ENCODE measurements at places on chromosomes 12 and 14.

DNA sequence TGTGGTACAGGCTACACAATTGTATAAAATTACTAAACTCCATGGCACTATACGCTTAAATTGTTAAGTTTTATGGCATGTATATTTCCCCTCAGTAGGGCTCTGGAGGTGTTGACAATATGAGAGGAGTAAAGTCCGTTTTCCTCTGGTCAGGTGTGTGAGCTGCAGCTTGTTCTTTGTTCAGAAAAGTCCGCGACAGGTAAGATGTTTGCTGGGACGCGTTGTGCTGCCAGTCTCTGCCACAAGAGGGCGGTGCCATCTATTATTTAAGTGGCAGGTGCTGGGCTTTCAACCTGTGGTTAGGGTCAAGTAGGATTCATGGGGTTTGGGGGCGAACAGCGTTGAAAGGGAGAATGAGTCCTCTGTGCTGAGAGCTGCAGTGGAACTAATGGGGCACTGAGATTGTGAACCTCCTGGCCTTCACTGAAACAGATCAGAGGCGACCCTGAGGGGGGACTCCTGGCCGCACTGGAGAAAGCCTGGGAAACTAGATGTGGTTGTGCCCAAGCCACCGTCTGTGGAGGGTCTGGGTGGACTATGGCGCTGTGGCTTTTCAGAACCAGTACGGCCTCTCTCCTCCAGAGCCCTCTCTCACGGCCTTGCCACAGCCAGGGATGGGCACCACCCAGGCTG lies 179.0 kb downstream of the SLC15A4 start:
- DNase-seq: no peak

GRCh38 chr12:109466821-109467220 lies 10.3 kb downstream of the KCTD10 start:
- no peak for DNase-seq

- no peak for DNase-seq
Observed at GRCh38 chr12:77339610-77340009, 274.2 kb upstream of the E2F7 start.

DNA sequence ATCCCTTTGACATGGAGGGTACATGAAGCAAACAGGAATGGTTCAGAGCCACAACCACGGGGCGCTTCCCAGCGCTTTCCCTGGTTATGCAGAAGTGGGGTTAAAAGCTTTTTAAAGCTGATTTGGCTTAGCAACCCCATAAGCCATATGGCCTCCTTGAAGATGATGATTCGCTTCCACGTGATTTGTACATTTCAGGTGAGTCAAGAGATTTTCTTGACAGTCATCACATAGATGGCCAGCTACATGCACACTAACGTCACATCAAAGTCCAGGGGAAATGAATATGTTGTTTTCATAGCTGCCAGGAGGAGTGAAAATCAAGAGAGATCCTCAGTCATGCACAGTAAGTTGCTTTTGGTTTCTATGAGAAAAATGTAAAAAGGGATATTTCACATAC lies 309.7 kb downstream of the TMEM132D start:
- no peak for DNase-seq

- no peak for DNase-seq
Observed at GRCh38 chr12:124323771-124324530, 29.1 kb downstream of the RFLNA start.

GRCh38 chr14:55731881-55732498 lies 152.0 kb downstream of the KTN1 start:
- peak; percentile 29 for DNase-seq

- DNase-seq: no peak
Observed at GRCh38 chr14:56810836-56811592, 735 bp upstream of the OTX2 start.
